SJSA1 (cell line): ENCODE measurements at places on chromosomes 1 and 21. TPM values are rescaled to one million over a fixed set of nuclear protein-coding genes. Genes with fewer than 3 reads are reported as not detected.

The MAN1C1 gene
- total RNA-seq = not detected in 2 replicates

DNA sequence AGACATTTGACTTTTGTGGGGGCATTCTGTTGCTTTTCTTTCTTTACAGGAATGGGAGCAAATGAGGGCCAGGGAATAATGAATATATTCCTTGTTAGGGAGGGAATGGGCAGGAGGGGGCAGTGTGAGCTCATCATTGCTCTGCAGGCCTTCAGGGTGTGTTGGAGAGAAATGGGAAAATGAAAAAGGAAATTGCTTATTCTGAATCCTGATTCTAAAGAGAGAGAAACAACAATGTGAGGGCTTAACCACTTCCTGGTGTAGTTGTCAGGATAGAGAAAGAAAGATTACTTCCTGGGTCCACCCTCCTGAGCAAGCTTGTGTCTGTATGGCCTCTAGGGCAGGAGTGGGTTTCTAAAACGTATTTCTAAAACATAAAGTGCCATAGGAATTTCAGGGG, 28.3 kb downstream of the VANGL2 start:
- peak; percentile 74 for DNase-seq

DNA sequence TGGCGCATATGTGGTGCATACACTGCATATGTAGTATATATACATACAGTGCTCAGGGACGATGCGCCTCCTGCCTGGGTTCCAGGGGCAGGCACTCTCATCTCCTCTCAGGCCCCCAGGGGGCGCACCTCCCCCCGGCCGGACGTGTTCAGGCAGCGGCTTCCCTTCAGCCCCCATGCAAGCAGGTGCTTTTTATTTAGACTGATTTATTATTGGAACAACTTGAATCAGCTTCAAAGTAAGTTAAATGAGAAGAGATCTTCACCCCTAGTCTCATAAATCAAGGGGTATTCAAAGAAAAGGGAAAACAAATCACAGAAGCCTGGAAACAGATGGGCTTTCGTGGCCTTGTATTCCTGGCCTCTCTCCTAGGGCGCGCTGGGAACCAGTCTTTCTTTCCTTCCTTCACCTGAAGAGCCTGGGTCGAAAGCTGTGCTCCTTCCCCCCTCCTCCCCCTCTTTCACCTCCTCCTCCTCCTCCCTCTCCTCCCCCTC, 64.6 kb downstream of the UBIAD1 start:
- peak; percentile 44 for DNase-seq

- no peak for DNase-seq
Measured at GRCh38 chr1:70902211-70902610, 145.4 kb downstream of the PTGER3 start.

DNA sequence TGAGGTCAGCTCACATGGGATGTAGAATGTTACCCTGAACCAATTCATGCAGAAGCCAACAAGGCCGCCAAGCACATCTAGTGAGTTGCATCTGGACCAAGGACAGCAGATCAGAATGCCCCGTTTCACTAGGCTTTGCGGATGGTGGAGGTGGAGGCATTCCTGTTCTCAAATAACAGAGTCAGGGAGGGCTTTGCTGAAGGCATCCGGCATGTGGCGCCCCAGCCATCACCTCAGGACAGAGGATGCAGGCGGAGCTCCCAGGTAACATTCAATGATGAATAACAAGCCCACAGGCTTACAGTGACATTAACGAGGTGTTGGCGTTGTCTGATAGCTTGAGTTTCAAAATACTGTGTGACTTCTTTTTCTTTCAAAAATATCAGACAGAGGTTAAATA, 476.2 kb downstream of the CAMTA1 start:
- DNase-seq = no peak

DNA sequence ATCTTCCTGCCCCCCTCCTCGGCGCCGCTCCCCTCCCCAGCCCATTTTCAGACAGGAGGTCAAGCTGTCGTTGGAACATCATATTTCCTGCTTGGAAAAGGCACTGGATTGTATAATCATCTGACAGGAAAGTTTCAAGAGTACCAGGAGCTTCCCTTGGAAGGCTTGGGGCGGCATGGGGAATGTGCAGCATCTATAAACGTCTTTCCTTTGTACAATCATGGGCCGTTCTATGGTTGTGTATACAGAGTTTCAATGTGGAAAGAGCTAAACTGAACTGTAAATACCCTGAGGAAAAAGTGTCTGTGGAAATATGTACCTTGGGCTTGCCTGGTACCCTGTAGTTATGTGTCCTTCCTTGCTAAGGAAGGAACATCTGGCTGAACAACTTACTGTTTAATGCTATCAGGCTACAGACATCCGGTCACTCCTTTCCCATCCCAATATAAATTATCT, 368.1 kb upstream of the ADGRL2 start:
- DNase-seq = no peak

DNA sequence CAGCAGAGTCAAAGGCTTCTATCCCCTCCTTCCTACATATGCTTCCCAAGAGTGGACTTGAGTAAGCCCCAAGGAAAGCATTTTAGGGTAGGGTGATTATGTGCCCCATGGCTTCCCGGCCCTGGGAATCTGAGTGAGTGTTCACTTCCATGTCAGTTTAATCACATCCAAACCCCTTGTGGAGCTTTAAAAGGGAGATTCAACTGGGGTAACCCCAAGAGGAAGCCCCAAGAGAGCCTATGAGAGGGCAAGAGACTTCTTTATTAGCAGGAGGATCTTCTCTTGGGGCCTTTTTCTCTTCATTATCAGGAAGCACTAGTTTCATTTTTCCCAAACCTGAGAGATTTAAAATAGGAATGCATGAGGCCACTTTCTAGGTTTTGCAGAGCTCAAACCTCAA, 97.0 kb upstream of the IRF2BP2 start:
- no peak for DNase-seq

- DNase-seq = no peak
Measured at GRCh38 chr1:107934578-107934977, 30.4 kb downstream of the VAV3 start.

DNA sequence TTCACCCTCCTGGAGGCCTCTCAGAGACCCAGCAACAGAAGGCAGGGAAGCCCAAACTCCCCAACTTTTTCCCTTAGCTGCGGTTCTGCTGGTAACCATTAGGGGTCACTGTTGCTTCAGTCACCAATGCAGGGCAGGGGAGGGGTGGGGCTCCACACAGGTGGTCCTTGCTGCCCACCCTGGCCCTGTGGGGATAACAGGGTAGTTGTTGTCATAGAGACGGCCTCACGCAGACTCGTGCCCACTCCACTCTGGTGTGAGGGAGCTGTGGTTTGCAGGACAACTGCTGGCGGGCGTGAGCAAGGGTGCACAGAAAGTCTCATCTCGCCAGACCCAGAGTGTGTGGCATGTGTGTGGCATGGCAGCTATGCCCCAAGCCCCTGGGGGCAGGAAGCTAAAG, 19.9 kb downstream of the INSRR start:
- DNase-seq = no peak
